ENCODE measurements at places on chromosomes 7 and 10.

GRCh38 chr7:147052818-147053217 lies 936.2 kb downstream of the CNTNAP2 start:
- no peak for DNase-seq

DNA sequence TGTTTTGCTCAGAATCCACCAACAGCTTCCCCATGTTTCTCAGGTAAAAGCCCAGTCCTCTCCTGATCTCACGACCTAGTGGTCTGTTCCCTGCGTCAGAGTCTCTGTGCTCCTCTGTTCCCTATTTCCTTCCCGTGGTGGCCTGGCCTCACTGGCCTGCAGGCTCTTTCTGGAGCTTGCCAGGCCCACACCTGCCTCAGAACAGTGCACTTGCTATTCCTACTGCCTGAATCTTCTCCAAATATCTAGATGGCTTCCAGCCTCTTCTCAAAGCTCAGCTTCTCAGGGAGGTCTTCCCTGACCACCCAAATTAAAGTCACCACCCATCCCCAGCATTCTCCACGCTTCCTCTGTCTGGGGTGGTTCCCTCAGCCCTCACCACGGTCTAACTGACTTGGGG lies 165.3 kb downstream of the USP6NL start:
- no peak for DNase-seq

- DNase-seq: no peak
Observed at GRCh38 chr10:85993840-85994507, 372.6 kb downstream of the GRID1 start.

DNA sequence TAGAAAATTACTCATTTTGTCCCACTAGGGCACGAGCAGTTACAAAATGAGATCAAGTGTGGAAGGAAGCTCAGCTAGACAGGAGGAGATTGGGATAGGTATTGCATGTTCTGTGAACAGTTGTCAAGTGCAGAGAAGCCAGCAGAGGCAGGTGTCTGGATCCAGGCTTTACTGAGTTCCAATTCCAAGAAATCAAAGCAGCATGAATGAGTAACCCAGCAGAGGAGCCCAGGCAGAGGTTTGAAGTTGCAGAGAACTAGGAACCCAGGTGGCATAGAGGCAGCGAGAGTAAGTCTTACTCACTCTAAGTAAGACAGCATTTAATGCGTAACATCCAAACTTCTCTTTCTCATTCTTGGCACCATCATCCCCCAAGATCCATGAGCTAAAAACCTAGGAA lies 11.8 kb downstream of the MRC1 start:
- DNase-seq: no peak

GRCh38 chr7:131533151-131533559 lies 23.3 kb downstream of the PODXL start:
- DNase-seq: no peak

DNA sequence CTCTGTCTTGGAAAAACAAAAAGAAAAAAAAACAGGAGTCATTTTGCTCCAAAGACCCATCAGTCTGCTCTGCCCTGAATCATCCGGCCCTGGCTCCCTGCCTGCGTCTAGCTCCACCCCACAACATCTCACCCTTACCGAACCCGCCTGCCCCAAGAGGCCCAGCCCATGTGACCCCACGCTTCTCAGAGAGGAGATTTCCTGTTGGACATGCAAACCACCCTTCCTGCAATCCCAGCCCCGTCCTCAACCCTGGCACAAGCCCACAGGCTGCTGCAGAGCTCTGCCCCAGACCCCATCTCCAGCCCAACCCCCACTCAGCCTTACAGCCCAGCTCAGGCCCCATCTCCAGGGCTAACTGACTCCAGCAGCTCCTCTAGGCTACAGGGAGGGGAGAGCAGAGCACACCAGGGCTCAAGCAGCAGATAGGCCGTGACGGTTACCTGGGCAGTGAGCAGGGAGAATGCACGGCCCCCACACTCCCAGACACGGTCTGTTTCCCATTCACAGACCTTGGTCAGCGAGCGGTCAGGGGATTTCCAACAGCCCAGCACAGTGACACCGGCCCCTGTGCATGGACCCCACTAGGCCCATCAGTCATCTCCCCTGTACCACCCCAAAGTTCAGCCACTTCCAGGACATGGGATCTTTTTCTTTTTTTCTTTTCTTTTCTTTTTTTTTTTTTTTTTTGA lies 69.9 kb upstream of the GTF2I start:
- DNase-seq: no peak

DNA sequence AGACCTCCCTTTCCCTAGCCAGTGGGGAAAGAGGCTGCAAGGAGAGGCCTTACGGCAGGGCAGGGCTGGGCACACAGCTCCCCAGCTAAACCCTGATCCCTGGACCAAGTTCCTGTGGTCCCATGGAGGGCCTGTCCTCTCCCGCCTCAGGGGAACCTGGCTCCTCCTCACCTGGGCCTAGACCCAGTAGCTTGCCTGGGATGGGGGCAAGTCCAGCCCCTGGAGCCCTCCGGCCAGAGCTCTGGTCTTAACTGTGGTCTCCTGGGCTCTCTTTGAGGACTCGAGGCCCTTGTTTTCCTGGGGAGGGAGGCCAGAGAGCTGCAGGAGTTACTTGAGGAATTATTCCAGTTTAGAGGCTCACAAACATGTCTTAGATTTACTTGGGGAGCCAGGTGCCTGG lies 1.5 kb downstream of the ZP3 start:
- DNase-seq: no peak

GRCh38 chr7:37216923-37217322 lies 231.7 kb downstream of the ELMO1 start:
- DNase-seq: no peak

- no peak for DNase-seq
Observed at GRCh38 chr7:100856871-100857282, 4.4 kb downstream of the SLC12A9 start.

- DNase-seq: no peak
Observed at GRCh38 chr10:109773288-109774120, 149.8 kb downstream of the XPNPEP1 start.

- DNase-seq: no peak
Observed at GRCh38 chr7:4299431-4299830, 382.7 kb upstream of the FOXK1 start.

- DNase-seq: no peak
Observed at GRCh38 chr10:92768104-92768503, 78.3 kb downstream of the HHEX start.

GRCh38 chr7:80253653-80254052 lies 119.0 kb downstream of the GNAI1 start:
- DNase-seq: no peak

GRCh38 chr7:100465299-100465698 lies 1.2 kb upstream of the SPACDR start:
- DNase-seq: no peak

DNA sequence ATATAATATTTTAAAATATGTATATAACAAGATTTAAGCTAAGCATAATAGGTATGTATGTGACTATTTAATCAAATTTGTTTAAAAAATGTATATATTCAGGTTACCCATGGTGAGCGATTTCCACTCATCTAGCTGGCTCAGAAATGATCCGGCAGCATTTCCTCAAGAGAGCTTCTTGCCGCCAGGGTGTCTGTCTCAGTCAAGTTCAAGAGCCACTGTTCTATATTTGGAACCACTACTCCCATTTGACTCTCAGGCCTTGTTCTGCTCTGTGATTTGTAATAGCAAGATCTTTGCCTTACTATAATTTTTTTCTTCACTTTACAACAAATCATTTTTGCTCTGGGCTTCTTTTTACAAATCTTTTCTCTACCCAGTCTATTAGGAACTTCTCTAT lies 48.7 kb upstream of the CNTNAP2 start:
- no peak for DNase-seq

DNA sequence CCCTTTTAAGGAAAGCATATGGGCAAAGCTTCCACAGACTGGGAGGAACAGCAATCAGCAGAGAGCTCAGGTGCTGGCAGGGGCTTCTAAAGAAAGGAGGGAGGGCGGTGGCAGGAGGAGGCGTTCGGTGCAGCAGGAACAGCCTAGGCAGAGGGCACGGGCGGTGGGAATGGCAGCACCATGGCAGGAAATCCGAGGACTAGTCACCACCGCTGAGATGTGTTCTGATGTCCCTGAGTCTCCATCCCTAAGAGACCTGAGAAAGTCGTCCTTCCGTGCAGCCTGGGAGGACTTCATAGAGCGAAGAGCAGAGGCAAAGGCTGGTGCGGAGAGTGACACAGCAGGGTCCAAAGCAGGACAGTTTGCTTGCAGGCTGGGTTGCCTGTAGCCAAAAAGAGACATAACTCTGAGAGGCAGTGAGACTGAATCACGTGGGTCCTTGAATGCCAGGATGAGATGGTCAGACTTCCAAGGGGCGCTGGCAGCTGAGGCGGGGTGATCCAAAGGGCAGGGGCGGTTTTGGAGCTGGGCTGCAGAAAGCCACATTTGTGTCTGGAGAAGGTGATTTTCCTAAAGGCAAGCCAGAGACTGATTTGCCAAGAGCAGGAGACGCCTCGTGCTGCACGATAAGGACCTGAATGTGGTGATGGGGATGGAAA lies 35.8 kb upstream of the GRID1 start:
- DNase-seq: no peak

DNA sequence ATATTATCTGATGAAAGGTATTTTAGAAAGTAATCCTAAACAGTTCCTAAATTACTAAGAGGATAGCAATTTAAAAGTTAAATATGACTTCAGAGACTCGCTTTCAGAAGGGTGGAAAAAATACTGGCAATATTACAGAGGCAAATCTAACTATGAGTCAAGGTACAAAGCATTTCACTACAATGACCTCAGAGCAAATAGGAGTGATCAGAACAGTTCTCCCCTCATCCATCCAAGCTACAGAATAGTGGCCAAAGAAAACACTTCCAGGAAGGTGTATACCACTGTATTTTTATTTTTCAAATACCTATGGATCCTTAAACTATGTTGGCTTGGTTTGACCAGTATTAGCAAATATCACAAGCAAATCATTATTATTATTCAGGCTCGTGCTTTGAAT lies 112.8 kb upstream of the ODAD2 start:
- DNase-seq: no peak

DNA sequence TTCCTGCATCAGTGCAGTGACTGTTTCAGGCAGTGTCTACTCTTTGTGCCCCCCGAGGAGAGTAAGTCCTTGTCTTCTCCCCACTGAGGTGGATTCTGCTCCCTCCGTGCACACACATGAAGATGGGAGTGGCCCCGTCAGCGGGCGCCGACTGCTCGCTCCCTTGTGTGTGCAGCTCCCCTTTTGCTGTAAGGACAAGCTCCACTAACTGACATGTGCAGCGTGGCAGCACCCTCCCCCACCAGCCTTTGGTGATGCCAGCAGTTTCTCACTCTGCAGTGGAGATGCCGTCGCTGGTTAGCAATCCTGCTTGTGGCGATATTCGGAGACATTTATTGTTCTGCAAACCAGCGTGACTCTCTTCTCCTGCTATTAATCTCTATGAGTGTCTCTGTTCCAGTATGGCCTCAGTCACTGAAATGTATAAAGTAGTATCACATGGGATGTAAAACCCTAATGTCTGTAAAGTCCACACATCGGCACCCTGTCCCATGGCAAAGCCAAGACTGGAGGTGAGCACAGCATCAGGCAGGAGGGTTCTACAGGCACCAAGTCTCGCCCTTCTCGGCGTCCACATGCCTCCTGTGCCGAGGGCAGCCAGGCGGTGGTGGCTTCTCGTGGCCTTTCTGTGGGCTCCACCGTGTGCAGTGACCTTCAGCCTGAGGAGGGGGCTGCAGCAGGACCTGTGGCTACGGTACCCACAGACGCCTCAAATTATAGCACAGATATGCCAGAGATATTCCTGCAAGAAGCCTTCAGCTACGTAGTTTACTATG lies 202.7 kb downstream of the EBF3 start:
- DNase-seq: no peak

- no peak for DNase-seq
Observed at GRCh38 chr10:109915566-109915965, 7.7 kb downstream of the XPNPEP1 start.

DNA sequence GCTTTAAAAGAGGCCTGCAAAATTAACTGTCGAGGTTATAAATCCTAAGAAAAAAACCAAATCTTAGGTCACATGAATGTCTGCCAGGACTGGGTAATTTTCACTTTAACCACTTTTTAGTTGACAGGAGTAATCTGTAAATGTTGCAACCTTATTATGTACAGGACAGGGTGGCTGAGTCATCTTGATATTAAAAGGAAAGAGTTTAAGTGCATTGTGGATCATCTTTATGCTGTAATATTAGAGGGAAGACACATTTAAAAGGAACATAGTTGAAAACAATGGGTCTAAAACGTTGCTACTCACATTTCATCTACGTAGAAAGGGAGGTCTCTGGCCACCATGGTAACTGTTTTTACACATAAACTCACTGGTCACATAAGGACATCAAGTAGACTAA lies 115.5 kb downstream of the LSMEM1 start:
- DNase-seq: no peak

- no peak for DNase-seq
Observed at GRCh38 chr7:124351950-124352349, 319.1 kb upstream of the TMEM229A start.

- no peak for DNase-seq
Observed at GRCh38 chr7:155300641-155301452, 3.2 kb downstream of the INSIG1 start.

- no peak for DNase-seq
Observed at GRCh38 chr10:27622596-27622995, 118.5 kb downstream of the RAB18 start.

GRCh38 chr10:112497347-112497950 lies 50.4 kb downstream of the VTI1A start:
- no peak for DNase-seq

DNA sequence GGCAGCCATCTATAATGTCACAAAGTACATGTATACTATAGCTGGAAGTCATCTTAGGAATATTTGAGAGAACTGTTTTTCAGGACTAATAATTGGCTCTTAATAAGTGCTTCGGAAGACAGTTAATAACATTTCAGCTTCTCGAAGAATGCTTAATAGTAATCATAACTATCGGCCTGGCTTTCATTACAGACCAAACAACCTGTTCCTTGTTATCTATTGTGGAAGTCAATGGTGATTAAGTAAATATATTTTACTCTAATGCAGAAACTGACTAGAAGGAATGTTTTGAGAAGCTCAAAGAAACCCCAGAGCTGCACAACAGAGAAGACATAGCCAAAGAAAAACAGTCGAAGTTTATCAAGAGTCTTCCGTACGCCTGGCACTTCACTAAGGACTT lies 106.8 kb upstream of the FAM133B start:
- no peak for DNase-seq

- DNase-seq: no peak
Observed at GRCh38 chr7:158001621-158002320, 585.9 kb downstream of the PTPRN2 start.

DNA sequence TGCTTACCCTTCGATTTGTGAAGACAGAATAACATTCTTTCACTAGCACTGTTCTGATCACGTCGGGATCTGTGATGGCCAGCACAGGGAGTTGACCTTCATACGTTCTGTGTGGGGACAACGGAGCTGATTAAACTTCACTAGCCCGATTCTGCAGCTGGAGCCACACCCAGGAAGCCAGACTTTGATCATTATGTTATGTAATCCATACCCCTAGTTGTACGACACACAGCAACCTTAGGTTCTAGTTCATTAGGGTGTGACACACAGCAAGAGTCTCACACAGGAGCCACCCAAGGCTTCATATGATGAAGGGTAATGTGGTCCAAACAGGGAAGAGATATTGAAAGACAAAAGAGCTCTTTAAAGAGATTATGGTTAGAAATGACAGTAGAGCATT lies 7.2 kb downstream of the CYP3A5 start:
- DNase-seq: no peak

- DNase-seq: no peak
Observed at GRCh38 chr10:42953684-42954674, 122.9 kb upstream of the RET start.

GRCh38 chr10:119466655-119467054 lies 75.9 kb downstream of the RGS10 start:
- DNase-seq: no peak

Data from stimulated activated CD8-positive, alpha-beta memory T cell treated with anti-CD3 and anti-CD28 coated beads, Interleukin-4, amount 100 ng/mL, for 4 hours (primary cell).